ENCODE measurements at places on chromosomes 11 and 22.

- DNase-seq: no peak
These were observed 89.9 kb downstream of the OR4A15 start for GRCh38 chr11:55457641-55458040.

- no peak for DNase-seq
These were observed 5.3 kb downstream of the LGALS12 start for GRCh38 chr11:63511048-63511748.

GRCh38 chr22:37982938-37983859 is 1.2 kb downstream of the SOX10 start:
- DNase-seq: no peak

DNA sequence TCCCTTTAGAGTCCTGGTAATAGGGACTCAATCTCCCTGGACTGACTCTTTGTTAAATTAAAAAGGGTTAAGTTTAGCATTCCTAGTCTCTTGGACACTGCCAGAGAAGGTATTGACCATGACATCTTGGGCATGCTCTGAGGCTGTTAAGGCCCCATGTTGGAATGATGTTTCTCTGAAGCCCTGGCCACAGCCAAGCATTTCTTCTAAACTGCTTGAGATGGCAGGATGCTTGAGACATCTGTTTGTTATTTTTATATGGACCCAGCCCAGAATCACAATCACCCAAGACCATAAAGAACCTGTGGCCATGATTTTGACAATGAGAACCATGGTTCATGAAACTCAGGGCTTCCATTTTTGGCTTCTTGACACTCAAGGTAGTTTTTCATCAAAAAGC is 5.5 kb upstream of the ANKK1 start:
- no peak for DNase-seq

- no peak for DNase-seq
These were observed 42.3 kb downstream of the IGF2 start for GRCh38 chr11:2096919-2097301.

GRCh38 chr22:49255154-49255553 is 572.5 kb downstream of the BRD1 start:
- DNase-seq: no peak

DNA sequence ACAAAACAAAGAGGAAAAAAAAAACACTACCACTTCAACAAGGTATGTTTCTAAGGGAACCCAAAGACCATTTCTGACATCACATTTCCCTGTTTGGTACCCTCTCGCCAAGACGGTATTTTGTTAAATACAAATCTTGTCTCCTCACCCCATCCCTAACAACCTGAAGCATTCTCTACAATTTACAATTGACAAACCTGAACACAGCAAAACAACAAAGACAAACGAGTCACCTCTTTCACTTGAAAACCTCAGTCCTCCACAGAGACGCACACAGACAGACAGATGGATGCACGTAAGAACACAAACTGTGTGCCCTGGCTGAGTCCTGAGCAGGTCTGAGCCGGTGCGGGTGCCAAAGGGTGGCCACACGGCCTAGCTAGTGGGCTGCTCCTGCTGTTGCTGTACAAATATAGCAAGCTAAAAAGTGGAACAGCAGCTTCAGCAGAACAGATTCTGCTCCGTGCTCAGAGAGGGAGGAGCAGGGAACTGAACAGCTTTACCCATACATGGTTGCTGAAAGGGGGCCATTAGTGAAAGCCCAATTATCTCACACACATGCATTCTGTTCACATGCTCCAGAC is 28.5 kb downstream of the CELF1 start:
- peak; percentile 62 for DNase-seq

GRCh38 chr11:73376803-73377629 is 817 bp downstream of the RELT start:
- DNase-seq: no peak

DNA sequence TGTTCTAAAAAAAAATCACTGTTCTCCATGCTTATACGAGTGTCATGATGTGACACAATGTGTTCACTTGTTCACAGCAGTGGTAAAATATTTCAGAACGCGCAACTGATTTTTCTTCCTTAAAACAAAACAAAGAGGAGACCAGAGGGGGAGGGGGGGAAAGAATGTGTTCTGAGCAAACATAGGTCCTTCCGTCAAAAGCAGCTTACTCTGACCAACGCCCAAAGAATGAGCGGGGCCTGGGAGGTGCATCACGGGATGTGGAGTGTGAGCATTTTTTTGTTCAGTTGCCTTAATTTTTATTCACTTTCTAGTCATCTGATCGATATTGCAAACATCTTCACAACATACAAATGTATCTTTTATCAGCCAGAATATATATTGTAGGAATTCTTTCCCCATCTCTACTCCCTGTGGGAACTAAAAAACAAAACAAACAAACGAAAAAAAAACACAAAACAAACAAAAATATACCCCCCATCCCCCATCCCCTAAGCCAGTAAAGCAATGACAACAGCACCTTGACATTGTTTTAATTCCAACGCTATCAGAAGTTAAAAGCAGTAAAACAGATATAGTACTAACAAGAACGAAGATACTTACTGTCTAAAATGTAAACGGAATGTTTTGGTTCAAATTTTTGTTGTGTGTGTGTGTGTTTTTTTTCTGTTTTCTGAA is 43.3 kb downstream of the BDNF start:
- no peak for DNase-seq

- peak; percentile 1 for DNase-seq
These were observed 753.1 kb downstream of the TBC1D22A start for GRCh38 chr22:47515384-47516125.

GRCh38 chr11:128696941-128697340 is 3.1 kb downstream of the FLI1 start:
- no peak for DNase-seq

DNA sequence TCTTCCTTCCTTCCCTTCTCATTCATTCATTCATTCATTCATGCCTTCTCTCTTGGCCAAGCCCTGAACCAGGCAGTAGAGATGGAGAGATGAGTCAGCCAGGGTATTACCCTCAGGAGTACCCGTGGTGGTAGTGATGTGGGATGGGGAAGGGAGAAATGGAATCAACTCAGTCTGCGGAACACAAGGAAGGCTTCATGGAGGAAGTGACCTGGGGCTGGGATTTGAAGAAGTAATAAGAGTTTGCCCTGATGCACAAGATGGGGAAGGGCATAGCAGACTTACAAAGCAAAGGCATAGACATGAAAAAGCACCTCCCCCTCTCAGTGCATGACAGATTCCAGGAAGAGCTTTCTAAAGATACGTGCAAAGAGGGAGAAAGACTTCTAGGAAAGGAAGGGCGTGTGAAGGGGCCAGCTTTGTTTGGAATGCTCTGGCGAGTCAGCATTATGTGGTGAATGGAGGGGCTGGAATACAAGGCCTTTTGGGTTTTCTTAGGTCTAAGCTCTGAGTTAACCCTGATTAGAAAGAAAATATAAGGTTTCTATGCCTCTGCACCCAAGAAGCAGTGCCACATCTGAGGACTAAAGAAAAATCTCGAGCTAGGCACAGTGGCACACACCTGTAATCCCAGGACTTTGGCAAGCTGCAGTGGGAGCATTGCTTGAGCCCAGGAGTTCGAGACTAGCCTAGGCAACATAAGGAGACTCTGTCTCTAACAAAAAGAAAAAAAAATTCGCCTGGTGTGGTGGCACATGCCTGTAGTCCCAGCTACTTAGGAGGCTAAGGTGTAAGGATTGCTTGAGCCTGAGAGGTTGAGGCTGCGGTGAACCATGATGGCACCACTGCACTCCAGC is 36.4 kb upstream of the ACER3 start:
- no peak for DNase-seq

DNA sequence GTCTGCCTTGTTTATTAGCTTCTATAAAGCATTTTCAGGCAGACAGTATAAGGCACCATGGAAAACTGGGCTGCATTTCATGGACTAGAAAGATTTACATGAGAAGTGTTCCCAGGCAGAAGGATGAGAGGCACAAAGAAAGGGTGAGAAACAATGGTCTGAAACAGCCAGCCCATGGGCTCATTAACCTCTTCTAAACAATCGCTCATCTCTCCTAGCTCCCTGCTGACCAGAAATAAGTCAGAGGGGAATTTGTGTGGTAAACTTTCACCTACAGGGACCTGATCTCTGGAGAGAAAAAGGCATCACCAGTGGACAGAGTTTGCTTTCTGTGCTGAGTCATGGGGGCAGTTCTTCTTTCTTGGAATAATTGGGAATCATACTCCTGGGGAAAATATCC is 51.8 kb upstream of the KIRREL3 start:
- DNase-seq: no peak

- DNase-seq: no peak
These were observed 12.8 kb downstream of the ETS1 start for GRCh38 chr11:128574576-128575011.

GRCh38 chr11:1921574-1922141 is 2.2 kb downstream of the TNNT3 start:
- DNase-seq: no peak

GRCh38 chr11:111833524-111833923 is 37.9 kb downstream of the ALG9 start:
- DNase-seq: peak; percentile 5

- no peak for DNase-seq
These were observed 1.4 kb downstream of the HTR3B start for GRCh38 chr11:113906038-113906437.

DNA sequence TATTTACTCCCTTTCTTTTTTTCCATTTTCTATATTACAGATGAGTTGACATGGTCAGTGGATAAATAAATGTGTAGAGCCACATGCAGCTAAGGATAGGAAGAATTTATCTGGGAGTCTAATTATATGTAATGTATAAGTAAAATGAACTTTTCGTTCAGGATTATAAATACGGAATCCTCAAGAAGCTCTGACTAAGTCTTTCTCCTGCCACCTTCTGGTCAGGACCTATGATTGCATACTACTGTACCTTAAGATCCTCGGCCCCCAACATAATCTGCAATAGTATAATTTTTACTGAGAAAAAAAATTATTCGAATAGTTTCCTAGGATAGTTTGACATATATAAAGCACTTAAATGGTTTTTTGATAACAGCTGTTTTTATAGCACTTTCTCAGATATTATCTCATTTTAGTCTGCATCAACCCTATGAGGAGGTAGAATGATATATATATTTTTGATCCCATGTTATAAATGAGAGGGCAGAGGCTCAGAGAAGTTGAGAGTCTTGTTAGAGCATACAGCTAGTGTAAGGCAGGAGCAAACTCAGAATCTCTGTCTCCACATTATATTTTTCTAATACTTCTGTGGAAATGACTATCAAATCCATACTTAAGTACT is 36.1 kb downstream of the CCDC90B start:
- peak; percentile 18 for DNase-seq

DNA sequence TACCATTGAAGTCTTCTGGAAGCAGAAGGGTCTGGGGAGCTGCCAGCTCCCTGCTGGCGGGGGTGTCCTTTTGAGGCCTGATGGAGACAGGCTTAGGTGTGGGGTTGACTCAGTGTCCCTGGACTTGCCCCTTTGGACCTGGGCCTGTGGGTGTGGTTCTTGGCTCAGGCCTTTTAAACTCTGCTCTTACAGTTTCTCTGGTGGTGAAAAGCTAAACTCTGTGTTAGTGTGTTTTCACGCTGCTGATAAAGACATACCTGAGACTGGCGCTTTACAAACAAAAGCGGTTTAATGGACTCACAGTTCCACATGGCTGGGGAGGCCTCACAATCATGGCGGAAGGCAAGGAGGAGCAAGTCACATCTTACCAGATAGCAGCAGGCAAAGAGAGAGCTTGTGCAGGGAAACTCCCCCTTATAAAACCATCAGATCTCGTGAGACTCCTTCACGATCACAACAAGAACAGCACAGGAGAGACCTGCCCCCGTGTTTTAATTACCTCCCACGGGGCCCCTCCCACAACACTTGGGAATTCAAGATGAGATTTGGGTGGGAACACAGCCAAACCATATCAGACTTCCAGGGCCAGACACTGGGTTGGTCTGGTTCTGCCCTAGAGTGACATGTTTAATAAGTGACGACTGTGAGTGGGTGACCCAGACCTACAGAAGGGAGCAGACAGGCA is 26.5 kb downstream of the GRAMD4 start:
- DNase-seq: no peak

- DNase-seq: no peak
These were observed 1.3 kb downstream of the EHBP1L1 start for GRCh38 chr11:65576867-65577755.

- DNase-seq: no peak
These were observed 20.3 kb upstream of the MYRF start for GRCh38 chr11:61731952-61732675.

DNA sequence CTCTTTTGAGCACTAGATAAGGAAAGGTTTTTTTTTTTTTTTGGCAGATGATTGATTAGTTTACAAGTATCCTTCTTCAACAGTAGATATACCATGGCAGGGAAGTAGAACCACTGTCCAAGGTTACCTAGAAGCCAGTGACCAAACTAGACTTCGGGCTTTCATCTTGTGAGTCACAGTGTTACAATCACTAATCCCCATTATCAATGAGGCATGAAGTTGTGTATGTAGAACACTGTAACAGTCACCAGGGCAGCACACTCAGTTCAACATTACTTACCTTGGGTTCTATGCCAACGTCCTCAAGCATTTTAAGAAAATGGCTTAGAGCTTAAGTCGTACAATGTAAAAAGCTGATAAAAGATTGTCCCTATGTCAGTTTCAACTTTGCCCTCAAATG is 430.9 kb downstream of the ETS1 start:
- DNase-seq: no peak

DNA sequence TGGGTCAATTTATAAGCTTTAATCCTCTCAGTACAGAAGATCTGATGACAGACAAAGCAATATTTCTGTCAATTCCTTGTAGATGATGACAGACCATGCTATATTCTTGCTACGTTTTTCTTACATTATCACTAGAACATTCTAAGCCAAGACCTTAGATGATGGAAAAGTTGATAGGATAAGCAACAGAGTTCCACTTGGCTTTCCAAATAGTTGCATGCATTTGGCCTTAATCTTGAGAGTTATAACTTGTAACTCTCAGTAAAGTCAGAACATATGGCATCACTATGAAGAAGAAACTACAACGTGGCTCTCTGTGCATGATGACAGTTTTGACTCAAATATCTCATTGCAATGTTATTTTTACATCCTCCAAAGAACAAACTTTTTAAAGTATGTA is 544.3 kb upstream of the LRRC4C start:
- DNase-seq: no peak
